Cortex of kidney (tissue), 1 donor: ENCODE measurements at places on chromosomes 11 and 22.

DNA sequence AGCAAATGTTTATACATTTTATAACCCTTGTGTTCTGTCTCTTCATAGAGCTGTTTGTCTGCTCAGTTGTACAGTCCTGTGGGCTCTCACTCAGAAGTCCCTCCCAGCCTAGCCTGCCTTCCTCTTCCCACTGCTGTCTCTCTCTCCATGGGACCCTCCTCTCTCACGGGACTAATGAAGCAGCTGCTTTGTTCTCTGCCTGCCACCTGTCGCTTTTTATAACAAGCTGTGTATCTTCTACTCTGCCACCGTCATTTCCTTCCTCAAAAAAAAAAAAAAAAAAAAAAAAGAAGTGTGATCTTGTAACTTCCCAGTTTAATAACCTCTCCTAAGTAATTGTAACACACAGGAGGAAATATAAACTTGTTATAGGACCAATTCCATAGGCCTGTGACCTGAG, 92.2 kb upstream of the ALKBH3 start:
- DNase-seq: no peak

- no peak for DNase-seq
Measured at GRCh38 chr22:27876684-27877083, 42.4 kb downstream of the PITPNB start.

GRCh38 chr22:35368386-35368785, 12.5 kb upstream of the HMOX1 start:
- no peak for DNase-seq

- DNase-seq: no peak
Measured at GRCh38 chr11:67699521-67699920, 25.1 kb upstream of the ALDH3B2 start.

DNA sequence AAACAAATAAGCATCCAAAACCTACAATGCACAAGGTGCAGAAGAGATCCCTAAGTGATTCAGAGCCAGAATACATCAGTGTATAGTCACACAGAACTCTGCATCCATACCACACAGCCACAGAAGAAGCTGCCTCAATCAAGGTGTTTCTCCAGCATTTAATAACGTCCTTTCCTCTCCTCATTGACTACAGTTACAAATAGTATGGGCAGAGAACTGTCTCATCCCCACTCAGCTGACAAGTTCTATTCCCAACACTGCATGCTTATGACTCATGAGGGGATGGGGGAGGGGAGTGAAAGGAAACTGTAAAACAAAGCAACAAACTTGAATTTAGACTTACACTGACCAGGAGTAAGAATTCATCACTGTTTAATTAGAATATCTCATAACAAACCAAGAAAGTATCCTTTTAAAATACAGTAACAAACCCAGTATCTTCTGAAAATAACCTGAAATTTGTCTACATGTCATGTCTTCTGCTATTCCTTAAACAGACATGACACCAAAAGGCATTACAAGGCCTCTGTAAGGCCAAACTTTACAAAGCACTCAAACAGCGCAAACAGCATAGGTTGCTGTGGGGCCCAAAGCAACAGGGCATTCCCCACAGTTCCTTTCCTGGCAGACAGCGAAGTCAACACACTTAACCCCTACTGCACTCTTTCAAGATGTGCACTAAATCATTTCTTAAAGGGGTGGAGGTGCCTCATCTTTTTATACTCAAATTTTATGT, 29.3 kb downstream of the CELF1 start:
- DNase-seq: no peak

- DNase-seq: no peak
Measured at GRCh38 chr22:48175721-48176120, 1413.3 kb downstream of the TBC1D22A start.

- no peak for DNase-seq
Measured at GRCh38 chr22:39309881-39310714, 9.3 kb downstream of the RPL3 start.

GRCh38 chr11:132858223-132858622, 674.1 kb downstream of the OPCML start:
- DNase-seq: no peak

DNA sequence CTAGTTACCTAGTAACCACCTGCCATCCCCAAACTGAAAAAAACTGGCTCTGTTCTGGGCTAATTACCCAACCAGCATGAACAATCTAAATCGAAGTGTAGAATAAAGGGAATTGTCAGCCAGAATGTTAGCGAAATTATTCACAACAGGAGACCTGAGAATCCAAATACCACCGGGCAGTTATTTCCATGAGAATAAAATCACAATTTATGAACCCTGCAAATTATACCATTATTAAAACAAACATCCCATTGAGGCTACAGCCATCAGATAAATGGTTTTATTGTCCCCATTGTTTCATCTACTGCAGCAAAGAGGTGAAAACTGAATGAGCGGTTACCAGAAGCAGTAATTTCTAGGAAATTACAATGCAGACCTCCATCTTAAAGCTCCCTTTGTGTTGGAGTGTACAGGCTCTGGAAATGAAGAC, 21.7 kb downstream of the FAM168A start:
- DNase-seq: no peak

GRCh38 chr11:94089341-94089740, 39.3 kb upstream of the PANX1 start:
- DNase-seq: no peak

DNA sequence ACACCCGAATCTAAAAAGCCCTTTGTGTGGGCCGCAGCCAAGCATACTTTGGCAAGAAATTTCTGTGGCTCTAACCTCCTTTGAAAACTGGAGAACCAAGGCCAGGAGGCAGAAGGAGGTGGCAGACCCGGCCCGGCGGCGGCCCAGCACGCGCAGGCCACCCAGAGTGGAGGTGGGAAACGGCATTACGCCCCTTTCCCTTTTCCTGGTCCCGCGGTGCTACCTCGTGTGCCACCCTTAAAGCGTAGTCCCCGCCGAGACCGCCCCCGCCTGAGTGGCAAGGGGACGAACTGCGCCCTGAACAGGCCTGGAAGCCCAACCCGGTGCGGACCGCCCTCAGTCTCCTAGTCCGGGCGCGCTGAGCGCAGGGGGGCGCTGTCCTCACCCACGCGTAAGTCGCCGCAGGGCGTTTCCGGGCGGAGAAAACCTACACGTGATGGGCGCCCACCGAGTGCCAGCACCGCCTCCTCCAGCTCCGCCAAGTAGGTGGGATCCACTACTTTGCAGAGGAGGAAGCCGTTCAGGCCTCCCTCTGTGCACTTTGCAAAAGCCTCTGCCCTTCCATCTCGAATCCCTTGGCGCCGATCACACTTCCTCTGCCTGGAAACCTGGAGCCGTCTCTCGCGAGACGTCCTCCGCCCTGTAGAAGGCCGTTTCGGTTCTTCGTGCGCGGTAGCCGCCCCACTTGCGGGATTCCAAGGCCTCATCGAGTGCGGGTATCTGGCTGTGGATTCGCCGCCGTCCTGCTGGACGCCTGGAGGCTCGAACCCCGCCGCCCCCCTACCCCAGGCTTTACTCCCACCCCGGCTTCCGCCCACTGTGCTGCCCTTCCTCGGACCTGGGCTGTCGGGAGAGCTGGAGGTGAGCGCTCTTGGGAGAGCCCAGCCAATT, at the start of gene ACCS:
ACCS (plus strand) TSS at position 430 of the 891 bp plus-strand sequence. CDS start 1,358 bp downstream, outside the sequence.
- peak; percentile 24 for DNase-seq

- no peak for DNase-seq
Measured at GRCh38 chr11:45663486-45664375, 1.7 kb downstream of the CHST1 start.

GRCh38 chr11:125951731-125952130, 5.9 kb downstream of the VSIG10L2 start:
- no peak for DNase-seq

DNA sequence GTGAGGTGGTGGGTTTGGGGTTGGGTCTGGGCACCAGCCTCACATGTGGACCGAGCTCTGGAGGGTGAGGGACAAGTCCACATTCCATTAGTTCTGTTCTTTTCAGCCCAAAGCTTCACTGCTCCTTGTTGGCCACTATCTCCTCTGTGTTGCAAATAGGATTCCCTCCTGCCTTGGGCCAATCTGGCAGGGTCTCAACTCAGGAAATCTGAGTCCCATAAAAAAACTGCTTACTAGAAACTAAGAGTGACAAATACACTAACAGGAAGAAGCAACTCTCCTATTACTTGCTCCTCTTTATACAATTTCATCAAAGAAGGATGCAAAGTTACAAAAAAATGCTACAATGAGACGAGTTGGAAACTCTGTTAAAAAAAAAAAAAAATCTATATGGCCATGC, 66.2 kb upstream of the CSNK1E start:
- no peak for DNase-seq

GRCh38 chr11:1158681-1159487, 1.1 kb downstream of the MUC5AC start:
- no peak for DNase-seq

DNA sequence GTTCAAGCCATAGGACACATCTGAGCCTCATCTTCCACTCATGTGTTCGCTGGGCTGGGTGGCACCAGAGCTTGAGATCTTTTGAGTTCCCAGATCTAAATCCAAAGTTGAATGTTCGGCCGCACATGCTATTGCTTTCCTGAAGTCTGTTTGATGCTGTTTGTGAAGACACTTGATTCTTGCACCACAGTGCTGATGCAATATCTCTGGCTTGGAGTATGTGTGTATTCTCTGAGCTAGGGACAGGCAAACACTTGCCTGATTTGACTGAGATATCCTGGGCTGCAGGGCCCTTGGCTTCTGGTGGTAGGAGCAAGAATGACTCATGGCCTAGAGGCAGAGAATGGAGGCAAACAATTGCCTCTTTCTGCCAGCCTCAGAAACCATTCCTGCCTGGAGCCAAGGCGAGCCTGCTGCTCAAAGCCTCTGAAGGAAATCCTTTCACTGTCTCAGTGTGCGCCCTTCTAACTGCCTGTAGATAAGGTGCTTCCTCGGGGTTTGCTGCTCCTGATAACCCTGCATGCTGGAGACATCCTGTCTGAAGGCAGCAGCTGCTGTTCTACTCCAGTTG, 73.0 kb downstream of the CYB5R2 start:
- no peak for DNase-seq

GRCh38 chr11:95456714-95457491, 225.9 kb upstream of the SESN3 start:
- DNase-seq: no peak

DNA sequence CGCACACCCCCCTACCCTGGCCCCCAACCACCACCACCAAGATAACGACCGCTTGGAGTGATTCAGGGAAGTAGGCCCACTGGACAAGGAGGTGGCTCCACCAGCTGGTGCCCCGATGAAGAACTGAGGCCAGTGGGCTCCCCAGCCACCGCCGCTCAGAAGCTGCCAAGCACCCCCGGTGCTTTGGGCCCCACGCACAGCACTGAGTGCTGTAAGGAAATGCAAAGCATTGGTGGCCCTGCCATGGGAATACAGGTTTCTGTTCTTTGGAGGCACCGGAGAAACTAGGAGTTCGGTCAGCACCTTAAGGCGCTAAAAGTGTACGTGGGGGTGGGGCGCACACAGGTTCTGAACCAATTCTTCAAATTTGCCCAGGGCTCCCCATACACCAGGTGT, 664 bp upstream of the PRSS23 start:
- DNase-seq: no peak

DNA sequence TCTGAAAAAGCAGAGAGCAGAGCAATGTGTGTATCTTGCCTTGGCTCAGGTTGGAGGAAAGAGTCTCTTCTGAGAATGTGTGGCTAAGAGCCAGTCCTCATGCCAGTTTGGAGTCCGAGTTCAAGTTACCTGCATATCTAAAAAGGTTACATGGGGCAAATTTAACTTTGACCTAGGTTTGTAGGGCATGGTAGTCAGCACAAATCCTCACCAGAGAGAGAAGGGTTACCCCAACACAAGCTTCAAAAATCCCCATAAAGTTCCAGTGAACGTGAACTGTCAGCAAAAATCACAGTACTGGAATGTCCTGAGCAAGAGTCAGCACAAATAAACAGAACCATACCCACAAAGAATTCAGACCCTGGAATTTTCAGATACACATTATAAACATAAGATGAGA, 13.8 kb downstream of the SDHD start:
- DNase-seq: no peak

- DNase-seq: no peak
Measured at GRCh38 chr22:19614536-19614863, 90.3 kb upstream of the CLDN5 start.

GRCh38 chr22:17047656-17048055, 37.1 kb upstream of the IL17RA start:
- no peak for DNase-seq

DNA sequence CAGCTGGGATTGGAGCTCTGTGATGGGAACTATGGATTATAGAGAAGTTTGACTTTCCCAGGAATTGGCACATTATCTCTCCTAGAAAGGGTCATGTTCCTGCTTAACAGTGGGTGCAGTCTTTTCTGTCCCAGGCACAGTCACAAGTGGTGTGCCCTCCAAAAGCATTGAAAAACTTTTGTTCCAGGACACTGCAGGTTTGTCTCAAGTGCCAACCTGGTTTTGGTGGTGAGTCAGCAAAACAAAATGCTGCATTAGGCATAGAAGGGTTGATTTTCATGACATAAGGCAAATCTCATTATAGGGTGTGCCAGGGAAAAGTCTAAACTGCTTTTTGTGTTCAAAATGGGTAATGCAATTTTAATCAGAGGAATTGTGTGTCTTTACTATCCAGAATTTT, 4.9 kb downstream of the HTATIP2 start:
- no peak for DNase-seq

DNA sequence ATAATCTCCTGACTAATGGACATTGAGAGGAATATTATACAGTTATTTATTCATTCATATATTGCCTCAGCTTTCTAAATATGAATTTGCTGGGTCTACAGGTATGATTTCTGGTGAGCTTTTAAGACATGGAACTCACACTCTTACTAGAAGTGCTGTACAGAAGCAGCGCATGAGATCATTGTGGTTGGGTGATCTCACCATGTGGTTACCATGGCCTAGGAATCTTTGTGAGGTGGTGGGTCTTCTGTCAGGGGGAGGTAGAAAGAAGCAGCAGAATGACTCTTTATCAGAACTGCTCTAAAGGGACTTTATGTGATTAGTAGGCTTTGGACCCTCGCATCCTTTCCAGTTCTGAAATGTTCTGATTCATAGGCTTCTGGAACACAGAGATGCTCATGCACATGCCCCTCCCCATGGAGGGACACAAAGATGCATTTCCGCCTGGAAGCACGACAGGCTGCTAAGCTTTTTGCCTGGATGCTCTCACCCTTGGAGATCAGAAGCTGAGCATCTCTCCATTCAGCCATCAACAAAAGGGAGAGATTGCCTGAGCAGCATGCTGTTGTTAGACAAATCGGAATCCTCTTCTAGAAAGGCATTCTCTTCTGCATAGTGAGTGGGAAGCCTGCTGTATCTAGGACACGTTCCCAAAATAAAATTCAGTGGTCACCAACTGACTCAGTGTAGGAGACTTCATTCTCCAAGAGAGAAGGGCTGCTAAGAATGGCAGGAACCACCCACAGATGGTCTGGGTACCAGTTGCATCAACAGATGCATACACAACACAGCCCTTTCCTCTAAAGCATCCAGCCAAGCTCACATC, 51.3 kb downstream of the KIRREL3 start:
- DNase-seq: no peak

DNA sequence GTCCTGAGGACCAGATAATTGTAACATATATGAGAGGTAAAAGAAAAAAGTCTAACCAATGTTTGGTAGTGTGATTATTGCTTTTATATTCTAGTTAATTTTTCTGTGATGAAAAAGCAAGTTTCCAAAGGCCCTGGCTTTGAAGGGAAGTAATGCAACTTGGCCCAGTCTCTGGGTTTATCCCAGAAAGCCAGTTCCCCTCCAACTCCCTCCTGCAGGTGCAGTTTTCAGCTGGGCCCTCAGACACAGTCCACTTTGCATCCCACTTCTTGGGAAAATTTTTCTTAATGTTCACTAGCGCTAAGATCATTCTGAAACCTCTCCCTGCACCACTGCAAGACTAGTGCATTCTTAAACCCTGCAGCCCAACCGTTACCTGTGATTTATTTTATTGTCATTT, 586.8 kb downstream of the NTM start:
- DNase-seq: no peak
